ENCODE measurements at places on chromosomes 5 and 9.

DNA sequence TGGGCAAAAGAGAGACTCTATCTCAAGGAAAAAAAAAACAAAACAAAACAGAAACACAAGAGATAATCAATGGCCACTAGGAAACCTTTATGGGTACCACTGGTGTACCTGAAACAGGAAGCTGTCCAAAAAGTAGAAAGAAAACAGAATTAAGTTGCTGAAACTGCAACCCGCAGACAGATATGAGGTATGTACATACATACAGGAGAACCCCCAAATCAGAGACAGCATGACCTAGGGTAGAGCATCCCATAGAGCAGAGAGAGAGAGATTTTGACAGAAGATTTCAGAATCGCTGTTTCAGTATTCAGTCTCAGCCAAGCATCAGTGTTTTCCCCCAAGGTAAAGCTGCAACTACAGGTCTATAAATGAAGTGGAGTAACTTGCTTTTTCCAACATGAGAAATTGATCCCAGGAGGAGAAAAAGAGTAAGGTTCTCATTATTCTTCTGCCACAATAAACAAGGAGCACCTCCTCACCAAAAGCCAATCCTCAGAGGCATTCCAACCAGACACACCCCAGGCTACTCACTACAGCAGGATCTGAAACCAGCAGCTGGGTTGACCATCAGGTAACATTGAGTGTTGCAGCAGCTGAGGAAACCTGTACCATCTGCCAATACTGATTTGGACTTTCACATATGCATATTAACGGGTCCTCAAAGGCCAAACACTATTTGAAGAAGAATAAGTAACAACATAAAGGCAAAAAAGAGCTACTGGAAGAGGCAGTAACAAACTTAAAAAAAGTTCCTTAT, 630.0 kb downstream of the TAF11L14 start:
- DNase-seq, result no peak

- DNase-seq, result no peak
Observed at GRCh38 chr5:171614971-171615653, 170.5 kb upstream of the SMIM23 start.

DNA sequence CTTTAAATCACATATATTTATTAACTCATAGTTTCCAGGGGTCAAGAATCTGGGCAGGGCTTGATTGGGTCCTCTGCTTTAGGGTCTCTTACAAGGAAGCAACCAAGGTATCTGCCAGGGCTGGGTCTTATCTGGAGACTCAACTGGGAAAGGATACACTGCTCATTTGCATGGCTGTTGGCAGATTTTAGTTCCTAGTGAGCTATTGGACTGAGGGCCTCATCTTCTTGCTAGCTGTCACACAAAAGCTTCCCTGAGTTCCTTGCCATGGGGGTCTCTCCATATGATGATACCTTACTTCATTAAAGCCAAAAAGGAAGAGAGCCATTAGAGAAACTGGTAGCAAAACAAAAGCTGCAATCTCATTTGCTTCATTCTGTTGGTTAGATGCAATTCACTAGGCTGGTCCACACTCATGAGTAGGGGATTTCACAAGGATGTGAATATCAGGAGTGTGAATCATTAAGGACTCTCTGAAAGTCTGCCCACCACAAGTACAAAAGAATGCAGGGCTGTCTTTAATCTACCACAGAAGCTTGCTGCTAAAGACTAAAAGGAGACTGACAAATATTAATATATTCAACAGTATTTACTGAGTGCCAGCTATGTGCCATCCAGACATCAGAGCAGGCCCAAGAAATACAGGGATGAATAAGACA, 42.0 kb upstream of the TIMD4 start:
- no peak for DNase-seq

DNA sequence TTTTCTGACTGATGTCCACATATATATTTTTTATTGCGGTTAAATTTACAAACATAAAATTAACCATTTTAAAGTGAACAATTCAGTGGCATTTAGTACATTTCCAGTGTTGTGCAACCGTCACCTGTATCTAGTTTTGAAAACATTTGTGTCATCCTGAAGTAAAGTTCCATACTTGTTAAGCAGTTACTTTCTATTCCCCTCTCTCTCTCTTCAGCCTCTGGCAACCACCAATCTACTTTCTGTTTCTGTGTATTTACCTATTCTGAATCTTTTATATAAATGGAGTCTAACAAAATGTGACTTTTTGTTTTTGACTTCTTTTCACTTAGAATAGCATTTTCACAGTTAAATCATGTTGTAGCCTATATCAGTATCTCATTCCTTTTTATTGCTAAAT, 480.1 kb upstream of the SMARCA2 start:
- no peak for DNase-seq

GRCh38 chr9:83196946-83197345, 134.0 kb upstream of the RASEF start:
- DNase-seq, result no peak

DNA sequence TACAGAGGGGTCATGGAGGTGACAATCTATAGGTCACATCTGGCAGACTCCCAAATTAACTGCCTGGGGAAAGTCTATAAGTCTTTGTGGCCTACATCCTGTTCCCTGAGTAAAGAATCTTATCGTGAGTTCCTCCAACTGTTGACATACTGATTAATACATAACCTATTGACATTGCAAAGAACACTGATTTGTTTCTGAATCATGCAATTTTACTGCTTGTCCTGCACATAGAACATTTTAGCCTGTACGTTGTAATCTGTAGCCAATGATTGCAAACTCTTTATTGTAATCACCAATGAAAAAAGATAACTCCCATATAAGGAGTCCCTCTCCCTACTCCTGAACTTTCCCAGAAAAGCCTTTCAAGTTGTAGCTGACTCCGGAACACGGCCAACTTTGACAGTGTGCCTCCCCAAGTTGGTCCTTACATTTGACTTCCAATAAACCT, 18.8 kb upstream of the OR2K2 start:
- DNase-seq, result no peak

DNA sequence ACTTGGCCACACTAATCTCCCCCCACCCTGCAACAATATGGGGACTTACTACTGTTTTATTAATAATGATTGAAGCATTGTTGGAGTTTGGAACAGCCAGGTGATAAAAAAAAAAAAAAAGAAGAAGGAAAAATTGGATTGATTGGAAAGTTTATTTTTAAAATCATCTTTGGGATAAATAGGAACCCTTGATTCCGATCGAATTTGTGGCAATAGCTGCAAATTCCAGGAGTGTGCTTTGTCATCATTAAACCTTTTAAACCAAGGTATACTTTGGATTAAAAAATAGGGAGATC, 907 bp upstream of the NR2F1 start:
- no peak for DNase-seq

- DNase-seq, result no peak
Observed at GRCh38 chr9:83027153-83027891, 35.6 kb downstream of the RASEF start.

DNA sequence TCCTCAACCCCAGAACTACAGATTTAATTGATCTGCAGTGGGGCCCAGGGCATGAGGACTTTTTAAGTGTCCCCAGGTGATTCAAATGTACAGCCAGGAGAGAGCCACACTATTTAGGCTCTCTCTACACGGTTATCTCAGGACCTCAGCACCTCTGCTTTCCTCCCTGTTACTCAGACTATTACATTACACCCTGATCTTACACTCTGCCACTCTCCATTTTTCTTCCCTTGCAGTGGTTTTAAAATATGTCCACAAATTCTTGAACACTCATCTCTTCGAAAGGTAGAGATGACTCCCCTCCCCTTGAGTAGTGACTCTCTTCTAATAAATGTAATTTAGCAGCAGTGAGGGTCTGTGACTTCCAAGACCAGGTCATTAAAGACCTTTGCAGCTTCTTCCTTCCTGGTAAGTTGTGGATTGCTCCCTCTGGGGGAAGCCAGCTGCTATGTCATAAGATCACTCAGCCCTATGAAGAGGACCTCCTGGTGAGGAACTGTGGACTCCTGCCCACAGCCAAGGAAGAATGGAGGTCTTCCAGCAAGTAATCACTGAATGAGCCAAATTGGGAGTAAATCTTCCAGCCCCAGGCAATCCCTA, 87.5 kb upstream of the SSBP2 start:
- no peak for DNase-seq

GRCh38 chr5:126965061-126965475, 65.3 kb downstream of the MARCHF3 start:
- no peak for DNase-seq

- no peak for DNase-seq
Observed at GRCh38 chr5:133396814-133397213, 215.5 kb downstream of the FSTL4 start.

- DNase-seq, result no peak
Observed at GRCh38 chr9:98846081-98846480, 38.6 kb downstream of the GALNT12 start.

GRCh38 chr5:167255926-167256325, 1035.5 kb upstream of the WWC1 start:
- DNase-seq, result no peak

DNA sequence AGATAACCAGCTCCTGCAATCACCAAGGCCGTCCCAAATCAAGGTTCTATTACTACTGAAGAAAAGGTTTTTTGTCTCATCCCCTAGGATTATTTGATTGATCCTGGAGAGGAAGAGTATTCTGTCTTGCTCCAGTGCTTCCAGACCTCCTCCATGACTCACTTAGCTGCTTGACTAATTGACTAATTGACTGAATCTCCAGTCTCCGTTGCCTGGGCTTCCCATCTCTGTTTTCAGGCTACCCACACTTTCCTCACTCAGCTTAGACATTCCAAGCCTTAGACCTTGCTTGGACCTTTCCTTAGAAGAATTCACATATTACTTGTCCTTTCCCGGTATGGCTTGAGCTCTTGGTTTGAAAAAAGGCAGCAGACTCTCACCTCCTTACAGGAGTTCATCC, 60.6 kb downstream of the FRMD3 start:
- no peak for DNase-seq

DNA sequence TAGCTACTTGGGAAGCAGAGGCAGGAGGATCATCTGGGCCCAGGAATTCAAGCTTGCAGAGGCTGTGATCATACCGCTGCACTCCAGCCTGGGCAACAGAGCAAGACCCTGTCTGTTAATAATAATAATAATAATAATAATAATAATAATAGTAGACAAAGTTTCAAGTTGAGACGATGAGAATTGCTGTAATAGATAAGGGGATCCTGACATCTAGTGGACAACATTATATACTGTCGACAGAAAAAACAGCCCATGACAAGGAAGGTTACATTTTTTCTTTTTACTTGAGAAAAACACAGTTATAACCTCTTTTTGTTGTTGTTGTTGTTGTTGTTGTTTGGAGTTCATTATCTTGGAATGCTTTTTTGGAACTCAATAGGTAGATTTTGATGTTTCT, 35.3 kb downstream of the NDFIP1 start:
- DNase-seq, result no peak

GRCh38 chr9:121628401-121628800, 23.0 kb upstream of the DAB2IP start:
- no peak for DNase-seq

DNA sequence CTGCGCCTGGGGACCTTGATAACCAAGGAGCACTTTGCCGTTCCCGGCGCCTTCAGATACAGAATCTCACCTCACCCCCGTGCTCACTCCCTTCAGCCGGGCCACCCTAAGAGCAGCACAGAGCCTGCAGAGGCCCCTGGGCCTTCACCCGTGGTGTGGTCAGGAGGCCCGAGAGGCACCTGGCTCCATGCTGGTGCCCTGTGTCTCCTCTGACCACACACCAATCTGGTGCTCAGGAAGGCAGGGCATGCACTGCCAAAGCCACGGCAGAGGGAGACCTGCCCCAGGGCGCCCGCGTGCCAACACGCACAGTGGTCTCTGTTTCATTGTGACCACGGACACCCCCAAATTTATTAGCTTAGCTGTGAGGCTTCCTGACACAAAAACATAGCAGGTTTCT, 11.3 kb downstream of the IRX4 start:
- DNase-seq, result no peak

DNA sequence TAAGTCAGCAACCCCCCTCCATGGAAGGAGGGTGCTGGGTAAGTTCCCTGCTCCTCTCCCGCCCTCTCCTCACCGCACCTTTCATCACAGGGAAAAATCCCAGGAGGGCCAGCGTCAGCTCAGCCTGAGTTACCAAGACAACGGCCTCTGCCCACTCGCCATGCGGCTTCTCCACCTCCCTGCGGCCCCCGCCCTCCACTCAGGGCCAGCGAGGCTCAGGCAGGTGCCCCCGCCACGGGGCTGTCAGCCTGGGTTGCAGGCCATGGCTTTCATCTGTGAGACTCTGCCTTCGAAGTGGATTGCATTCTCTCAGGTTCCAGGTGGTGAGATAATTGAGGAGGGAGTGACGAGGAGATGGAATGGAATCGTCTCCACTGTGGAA, 27.2 kb upstream of the LAMC3 start:
- no peak for DNase-seq

DNA sequence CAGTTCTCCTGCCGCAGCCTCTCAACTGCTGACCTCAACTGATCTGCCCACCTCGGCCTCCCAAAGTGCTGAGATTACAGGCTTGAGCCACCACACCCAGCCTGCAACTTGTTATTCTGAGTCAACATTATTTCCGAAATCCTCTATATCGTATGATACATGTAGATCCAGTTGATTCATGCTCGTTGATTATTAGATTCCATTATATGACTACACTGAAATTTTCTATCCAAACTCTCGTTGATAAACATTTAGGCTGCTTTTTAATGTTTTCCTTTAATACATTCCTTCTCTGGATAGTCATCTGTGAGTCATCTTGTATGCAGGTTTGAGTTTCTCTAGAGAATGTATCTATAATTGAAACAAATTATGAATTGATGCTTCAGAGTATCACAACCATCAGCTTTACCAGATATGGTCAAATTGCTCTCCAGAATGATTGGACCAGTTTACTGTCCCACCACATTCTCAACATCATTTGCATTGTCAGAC, 4.1 kb downstream of the CDK7 start:
- DNase-seq, result no peak

- no peak for DNase-seq
Observed at GRCh38 chr9:13689925-13690324, 410.4 kb upstream of the MPDZ start.

GRCh38 chr9:110580850-110581249, 1.3 kb upstream of the SVEP1 start:
- DNase-seq, result no peak

DNA sequence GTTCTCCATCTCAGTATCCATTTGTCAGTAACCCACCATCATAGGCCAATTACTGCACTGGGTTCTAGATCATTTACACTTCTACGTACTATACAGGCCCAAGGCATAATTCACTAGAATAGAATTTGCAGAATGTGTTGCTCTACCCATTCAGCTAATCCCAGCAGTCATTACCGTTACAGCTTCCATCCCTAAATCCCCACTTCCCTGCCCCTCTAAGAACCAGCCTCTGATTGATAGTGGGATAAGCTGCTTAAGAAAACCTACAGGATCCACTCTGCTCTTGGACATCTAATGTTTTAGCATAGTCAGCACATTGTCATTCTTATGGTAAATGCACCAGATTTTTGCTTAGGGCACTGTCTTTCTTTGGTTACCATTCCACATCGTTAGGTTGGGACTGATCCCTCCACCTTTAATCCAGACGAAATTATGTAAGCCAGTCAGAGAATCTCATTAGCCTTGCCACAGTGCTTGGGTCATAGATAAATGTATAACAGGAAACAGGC, 39.3 kb upstream of the CHD1 start:
- no peak for DNase-seq

GRCh38 chr5:129858131-129858675, 46.1 kb upstream of the CHSY3 start:
- no peak for DNase-seq
